ENCODE measurements at places on chromosomes 1 and 21. TPM values are rescaled to one million over a fixed set of nuclear protein-coding genes. Genes with fewer than 3 reads are reported as not detected.

Gene TTC39A
- total RNA-seq: 1.4 TPM

Gene C1orf116
- under 0.01 TPM for total RNA-seq

Gene IL20
- total RNA-seq: not detected

Gene FCGR2B
- total RNA-seq: 35.0 TPM

Gene SPRR1A
- total RNA-seq: not detected

Gene KIF14
- 0.16 TPM for total RNA-seq

Gene CACNA1E
- total RNA-seq: not detected

Gene CELA2B
- total RNA-seq: not detected

Gene AQP10
- total RNA-seq: not detected

Gene IL23R
- not detected for total RNA-seq

Gene RPE65
- not detected for total RNA-seq

Gene KRTAP21-2
- total RNA-seq: not detected

Gene GPR37L1
- total RNA-seq: 0.16 TPM

Gene APCS
- total RNA-seq: not detected

Gene ZC3H11A
- 125 TPM for total RNA-seq

Gene OR13G1
- not detected for total RNA-seq

Measured in subcutaneous adipose tissue (tissue), 4 donors.